ENCODE measurements at places on chromosomes 7 and 10.

- no peak for DNase-seq
Measured at GRCh38 chr10:4385231-4385870, 440.7 kb upstream of the AKR1E2 start.

DNA sequence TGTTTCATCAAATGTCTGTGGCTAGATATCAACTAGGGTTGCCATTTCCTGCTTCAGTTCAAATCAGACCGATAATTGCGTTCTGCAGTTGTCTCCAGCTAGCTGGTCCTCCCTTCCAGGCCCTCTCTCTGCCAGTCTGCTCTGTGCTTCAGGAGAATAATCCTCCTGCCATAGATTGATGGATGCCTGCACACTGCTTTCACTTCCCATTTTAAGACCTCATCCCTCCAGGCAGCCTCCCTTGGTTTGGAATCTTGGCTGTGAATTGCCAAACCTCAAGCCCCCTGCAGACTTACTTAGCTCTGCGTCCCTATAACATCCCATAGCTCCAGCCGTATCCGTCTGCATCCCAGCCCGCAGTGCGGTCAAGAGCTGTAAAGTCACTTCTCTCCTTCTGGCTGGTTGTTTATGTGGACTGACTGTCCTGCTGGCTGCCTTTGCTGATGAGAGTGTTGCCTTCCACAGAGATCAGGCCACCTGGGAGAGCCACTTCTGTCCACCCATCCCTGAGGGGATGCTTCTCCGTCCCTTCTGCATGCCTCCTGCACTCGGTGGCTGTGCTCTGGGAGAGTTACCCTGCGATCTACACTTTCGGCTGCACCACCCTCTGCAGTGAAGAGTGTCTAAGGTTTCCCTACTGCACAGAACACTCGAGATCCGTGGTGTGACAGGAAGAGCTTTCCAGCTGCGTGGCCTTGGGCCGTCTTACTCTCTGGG is 22.4 kb upstream of the KLF6 start:
- DNase-seq, result no peak

GRCh38 chr10:114507449-114507848 is 103.1 kb upstream of the AFAP1L2 start:
- DNase-seq, result no peak

DNA sequence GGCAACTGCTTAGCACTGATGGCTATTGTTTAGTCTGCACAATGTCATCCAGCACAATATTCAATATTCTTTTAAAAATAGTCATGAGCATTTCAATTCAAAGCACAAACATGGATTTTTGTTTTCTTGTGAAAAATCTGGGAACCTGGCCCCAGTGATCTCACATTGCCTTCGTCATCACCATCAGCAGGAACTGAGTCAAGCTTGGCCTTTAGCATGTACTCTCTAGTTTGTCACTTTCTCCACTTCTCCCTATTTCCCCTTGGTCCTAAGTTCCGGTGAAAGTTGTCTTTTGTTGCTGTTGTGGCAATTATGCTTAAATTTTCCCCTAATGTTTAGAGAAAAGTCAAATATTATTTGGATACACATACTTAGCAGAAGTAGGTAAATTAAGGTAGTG is 252.9 kb upstream of the SORCS1 start:
- DNase-seq, result no peak

GRCh38 chr10:69965086-69965485 is 87.6 kb upstream of the MACROH2A2 start:
- no peak for DNase-seq

DNA sequence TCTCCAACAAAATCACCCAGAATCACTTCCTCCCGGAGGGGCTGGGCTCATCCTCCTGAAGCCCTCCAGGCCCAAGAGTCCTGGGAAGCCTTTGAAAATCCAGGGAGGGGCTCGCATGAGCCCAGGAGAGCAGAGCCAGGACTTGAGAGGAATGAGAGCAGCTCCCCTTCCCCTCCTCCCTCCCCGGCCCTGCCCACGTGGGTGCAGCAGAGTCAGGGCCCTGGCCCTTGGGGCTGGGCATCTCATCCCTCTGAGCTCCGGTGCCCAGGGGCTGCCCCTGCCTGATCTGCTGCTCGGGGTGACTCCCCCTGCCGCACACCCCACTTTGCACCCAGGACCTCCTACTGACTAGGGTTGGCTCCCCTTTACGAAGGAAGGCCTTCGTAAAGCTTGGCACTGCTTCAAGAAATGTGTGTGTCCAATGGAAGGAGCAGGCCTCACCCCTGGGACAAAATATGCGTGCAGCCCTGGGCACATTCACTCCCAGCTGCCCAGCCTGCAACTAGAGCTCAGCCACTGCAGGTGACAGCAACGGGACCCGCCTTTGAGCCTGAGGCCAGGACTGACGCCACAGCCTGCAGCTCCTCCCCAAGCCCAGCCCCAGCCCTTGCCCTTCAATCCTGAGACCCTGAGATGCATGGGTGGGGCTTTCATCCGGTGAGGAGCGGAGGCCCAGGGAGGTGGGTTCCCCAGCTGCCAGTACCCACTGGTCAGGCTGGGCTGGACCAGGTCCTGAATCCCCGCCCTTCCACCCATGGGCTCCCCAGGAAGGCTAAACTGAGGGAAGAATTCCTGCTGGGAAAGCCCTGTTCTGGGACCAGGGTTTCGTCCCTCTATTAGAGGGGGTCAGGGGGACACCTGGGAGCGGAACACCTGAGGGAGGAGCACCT is 21.8 kb downstream of the PWWP2B start:
- DNase-seq, result peak; percentile 80

DNA sequence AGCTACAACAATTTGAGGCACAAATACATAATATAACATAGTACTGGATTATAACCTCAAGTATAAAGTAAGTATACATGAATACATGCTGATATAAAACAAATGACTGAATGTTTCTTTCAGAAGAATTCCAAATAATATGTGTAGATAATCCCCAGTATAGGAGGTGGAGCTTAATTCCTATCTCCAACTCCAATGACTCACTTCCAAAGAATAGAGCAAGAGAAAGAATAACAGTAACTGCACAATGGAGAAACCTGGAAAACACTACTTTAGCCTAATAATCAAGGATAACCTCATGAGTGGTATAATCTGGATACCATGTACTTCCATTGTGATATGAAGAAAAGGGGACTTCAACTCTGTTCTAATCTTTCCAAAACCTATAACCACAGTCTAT is 13.7 kb upstream of the SEMA3C start:
- no peak for DNase-seq

GRCh38 chr10:18664841-18665478 is 5.7 kb downstream of the ARL5B start:
- DNase-seq, result no peak

DNA sequence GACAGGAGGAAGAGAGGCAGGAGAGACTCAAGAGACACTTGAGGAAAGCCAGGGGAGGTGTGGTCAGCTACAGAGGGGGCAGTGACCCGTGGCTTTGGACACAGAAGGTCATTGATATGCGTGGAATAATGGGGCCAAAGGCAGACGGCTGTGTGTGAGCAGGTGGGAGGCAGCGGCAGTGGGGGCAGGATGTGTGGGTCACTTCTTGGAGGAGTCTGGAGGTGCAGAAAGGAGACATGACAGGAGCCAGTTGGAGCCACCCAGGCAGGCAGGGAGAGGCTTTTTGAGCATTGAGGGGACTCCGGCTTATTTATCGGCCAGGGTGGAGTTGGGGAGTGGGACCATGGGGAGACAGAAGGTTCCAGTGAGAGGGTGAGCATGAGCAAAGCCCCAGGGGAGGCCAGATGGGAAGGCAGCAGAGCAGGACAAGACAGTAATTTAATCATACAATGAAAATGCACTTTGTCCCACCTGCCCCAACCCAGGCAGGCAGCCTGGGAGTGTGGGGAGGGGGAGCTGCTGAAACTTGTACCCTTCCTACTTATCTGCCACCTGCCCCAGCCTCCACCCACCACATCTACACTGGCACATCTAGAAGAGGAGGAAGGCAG is 5.0 kb downstream of the LDB3 start:
- no peak for DNase-seq

- DNase-seq, result no peak
Measured at GRCh38 chr7:40341836-40342235, 207.0 kb downstream of the SUGCT start.

DNA sequence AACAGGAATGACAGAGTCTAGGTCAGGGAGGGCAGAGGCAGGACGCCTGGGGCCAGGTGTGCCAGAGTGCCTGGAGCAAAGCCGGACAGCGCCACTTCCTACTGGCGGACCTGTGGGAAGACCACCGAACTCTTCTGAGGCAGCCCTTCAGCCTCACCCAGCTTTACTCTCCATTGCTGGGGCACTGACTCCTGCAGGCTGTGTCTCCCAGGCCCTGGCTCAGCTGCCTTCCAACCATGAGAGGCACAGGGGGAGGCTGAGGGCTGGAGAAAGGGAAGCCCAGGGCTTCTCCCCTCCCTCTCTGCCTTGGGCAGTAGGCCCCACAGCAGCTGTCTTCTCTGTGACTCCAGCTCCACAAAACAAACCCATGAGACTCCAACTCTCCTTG is 139.6 kb upstream of the UNC5B start:
- no peak for DNase-seq

GRCh38 chr10:130745821-130746220 is 565.7 kb downstream of the TCERG1L start:
- DNase-seq, result no peak

DNA sequence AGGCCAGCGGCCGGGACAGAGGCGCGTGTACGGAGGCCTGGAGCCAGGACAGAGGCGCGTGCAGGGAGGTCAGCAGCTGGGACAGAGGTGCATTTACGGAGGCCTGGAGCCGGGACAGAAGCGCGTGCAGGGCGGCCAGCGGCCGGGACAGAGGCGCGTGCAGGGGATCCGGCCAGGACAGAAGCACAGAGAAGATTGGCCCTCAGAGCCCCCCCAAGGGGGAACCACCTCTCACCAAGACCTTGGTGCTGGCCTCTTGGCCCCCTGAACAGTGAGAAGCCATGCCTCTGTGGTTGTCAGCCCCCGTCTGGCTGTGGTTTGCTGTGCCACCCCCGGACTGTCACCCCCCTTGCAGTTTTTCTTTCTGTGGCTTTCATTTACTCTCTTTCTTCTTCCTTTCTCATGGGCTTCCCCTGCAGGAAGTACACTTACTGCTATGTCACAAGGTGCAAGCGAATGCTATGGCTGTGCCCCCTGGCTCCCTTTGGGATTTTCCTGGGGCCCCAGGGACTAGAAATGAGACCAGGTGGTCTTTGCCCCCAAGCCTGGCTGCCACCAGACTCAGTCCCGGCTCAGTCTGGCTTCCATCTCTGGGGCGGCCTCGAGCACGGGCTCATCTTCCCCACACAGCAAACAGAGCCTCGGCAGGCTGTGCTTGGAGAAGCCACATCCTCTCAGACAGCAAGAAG is 41.1 kb downstream of the INSIG1 start:
- no peak for DNase-seq

DNA sequence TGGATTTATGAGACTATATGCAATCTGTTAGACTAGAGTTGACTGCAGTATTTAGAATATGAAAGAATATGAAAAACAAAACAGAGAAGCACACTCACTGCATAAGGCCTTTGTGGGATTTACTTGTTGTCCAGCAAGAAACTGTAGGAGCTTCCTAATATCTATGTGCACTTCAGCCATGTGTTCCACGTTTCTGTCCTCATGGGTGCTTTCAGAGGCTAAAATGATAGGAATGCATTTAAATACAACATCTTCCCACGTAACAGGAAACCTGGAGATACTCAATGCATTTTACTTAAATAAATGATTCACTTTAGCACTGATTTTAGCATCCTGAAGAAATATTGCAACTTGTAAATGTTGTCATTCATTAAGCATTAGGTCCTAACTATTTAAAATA is 11.7 kb downstream of the HUS1 start:
- DNase-seq, result no peak

DNA sequence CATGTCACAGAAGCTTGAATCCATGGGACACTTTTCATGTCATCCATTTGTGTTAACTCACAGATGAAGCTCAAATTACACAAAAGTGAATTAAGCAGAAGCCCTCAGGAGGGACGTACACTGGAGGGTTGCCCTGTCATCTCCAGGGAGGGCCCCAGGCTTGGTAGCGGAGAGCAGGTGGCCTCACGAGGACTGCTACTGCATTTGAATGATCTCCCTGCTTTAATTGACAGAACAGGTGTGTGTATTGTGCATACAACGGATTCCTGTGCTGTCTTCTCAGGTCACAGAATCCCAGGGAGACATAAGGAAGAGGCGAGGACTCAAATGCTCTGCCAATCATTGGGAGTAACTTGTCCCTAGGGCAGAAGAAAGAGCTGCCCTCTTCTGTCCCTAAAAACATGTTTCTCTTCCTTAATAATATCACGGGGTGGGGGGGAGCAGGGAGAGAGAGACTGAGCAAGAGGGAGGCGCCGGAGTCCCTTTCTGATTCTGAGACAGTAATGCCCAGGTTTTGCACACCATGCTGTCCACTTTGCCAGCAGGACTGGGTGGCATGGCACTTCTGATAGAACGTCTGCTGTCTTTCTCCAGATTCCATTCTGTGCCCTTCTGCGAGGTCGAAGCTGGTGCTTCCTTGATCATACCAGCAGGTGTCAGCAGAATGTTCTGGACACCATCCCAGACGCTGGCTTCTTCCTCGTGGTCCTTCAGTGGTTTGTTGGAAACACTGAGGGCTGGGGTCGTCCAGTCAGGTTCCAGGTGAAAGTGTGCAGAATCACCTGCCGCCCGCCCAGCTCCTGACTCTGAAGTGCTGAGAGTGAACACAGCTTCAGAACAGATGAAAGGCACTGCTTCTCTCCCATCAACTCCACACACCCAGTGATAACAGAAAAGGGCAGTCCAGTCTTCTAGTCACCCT is 26.2 kb upstream of the RASGEF1A start:
- no peak for DNase-seq

DNA sequence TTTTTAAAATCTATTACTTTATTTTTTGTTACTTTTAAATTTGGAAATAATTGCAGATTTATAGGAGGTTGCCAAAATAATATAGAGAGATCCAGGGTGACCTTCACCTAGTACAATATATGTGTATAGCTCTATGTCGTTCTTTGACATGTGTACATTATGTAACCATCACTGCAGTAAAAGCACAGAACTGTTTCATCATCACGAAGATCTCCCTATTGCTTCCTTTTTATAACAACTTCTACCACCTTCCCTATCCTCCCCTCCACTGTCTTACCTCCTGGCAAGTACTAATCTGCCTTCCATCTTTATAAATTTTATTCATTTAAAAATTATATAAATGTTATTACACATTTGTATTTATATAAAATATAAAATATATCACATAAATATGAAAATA is 251.0 kb downstream of the AUTS2 start:
- no peak for DNase-seq
